ENCODE measurements at places on chromosomes 1 and 21. TPM values are rescaled to one million over a fixed set of nuclear protein-coding genes. Genes with fewer than 3 reads are reported as not detected.
A peak's percentile ranks its signal among the peaks of the same experiment; 100 is the strongest.

LCE1C gene
- polyA plus RNA-seq = not detected

- peak overlapping the region; percentile 5 for H3K4me3 ChIP-seq
- peaks cover 19% of the 10 kb centered on the region for H3K4me1 ChIP-seq
- peak; percentile 91 for DNase-seq
- no peaks in the 10 kb centered on the region for H3K27me3 ChIP-seq
Observed at GRCh38 chr1:25239681-25240541, 7.3 kb downstream of the RSRP1 start.

- no peaks in the 10 kb centered on the region for H3K36me3 ChIP-seq
- H3K27ac ChIP-seq = no peak overlapping the region
- no peak overlapping the region for H3K4me3 ChIP-seq
- no peaks in the 10 kb centered on the region for H3K4me1 ChIP-seq
Observed at GRCh38 chr1:237042526-237042891, 525 bp downstream of the RYR2 start.

DNA sequence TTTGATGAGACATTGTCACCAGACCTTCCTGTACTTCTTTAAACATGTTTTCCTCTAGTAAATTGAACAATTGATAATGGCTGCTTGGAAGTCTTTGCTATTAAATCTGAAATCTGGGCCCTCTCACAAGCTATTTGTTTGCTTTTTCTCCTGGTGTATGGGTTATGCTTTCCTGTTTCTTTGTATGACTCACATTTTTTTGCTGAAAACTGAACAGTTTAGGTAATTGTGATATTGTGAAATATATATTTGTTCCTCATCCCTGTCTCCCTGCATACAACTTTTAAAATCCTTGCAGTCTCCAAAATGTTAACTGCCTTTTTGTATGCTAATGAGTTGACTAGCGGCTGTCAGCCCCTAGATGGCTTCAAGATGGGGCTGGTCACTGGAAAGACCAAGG, 61.6 kb downstream of the MAP3K21 start:
- no peaks in the 10 kb centered on the region for H3K4me1 ChIP-seq
- H3K36me3 ChIP-seq = no peaks in the 10 kb centered on the region

DNA sequence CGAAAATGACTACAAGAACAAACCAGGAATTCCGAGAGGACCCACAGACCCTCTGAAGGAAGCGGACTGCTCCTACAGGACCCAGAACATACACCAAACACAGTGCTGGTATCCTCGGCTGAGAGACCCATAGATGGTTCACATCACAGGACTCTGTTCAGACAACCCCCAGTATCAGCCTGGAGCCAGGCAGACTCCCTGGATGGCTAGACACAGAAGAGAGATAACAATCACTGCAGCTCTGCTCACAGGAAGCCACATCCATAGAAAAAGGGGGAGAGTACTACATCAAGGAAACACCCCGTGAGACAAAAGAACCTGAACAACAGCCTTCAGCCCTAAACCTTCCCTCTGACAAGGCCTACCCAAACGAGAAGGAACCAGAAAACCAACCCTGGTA, 434.0 kb upstream of the NR5A2 start:
- H3K27ac ChIP-seq = no peak overlapping the region
- no peaks in the 10 kb centered on the region for H3K36me3 ChIP-seq
- H3K27me3 ChIP-seq = no peaks in the 10 kb centered on the region
- no peak overlapping the region for H3K4me3 ChIP-seq

DNA sequence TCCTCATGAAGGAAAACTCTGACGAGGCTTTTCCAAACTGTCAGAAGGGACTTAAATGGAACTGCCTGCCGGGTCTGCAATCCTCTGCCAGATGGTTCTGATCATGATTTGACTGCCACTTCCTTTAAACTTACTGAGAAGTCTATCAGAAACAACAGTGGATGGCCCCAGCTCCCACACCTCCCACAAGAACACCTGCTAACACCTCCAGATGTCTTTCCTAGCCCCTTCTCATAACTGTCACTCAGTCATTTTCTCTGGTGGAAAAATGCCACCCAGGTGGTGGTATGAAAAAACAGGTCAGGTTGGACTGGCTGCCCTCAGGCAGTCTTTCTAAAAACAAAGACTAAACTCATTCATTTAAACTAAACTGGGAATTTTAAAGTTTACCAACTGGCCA, 66.7 kb upstream of the ABCD3 start:
- DNase-seq = no peak
- H3K27me3 ChIP-seq = peaks cover 46% of the 10 kb centered on the region
- H3K4me3 ChIP-seq = no peak overlapping the region
- no peak overlapping the region for H3K27ac ChIP-seq

ATF6 gene
- 24.9 TPM for polyA plus RNA-seq

DNA sequence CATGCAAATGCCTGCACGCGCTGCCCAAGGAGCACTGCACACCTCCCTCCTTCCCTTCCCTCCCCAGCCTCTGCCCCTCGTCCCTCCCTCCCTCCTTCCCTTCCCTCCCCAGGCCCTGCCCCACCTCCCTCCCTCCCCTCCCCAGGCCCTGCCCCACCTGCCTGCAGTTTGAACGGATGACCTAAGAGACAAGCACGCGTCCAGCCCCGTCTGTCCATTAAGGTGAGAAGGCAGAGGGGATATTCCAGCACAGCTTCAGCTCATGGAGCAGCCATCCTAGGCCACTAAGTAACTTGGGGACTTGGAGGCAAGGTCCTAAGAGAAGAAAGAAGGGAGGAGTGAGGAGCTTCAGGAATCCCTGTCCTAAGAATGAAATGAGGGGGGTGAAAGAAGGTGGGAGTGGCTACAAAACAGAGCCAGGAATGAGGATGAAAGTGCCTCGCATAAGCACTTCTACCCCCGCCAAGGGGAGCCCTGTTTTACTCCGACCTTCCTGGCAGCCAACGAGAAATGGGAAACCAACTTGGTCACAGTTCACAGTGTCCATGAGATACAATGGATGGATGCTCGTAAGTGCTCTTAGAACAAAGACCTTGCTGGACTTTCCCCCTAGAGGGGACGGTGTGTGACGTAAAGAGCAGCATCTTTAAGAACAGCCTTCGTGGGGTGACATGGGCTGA, 21.3 kb upstream of the EFHD2 start:
- H3K27me3 ChIP-seq = no peaks in the 10 kb centered on the region
- no peak for DNase-seq
- H3K27ac ChIP-seq = no peak overlapping the region
- H3K36me3 ChIP-seq = no peaks in the 10 kb centered on the region
- H3K4me1 ChIP-seq = no peaks in the 10 kb centered on the region

LIN28A gene
- polyA plus RNA-seq = 0.10 TPM

GRCh38 chr1:1285102-1285571, 4.9 kb downstream of the SCNN1D start:
- H3K27ac ChIP-seq = no peak overlapping the region
- no peak for DNase-seq
- peaks cover 2% of the 10 kb centered on the region for H3K4me1 ChIP-seq
- no peak overlapping the region for H3K4me3 ChIP-seq
- no peaks in the 10 kb centered on the region for H3K36me3 ChIP-seq
- no peaks in the 10 kb centered on the region for H3K27me3 ChIP-seq

B3GALT2 gene
- polyA plus RNA-seq = not detected

DNA sequence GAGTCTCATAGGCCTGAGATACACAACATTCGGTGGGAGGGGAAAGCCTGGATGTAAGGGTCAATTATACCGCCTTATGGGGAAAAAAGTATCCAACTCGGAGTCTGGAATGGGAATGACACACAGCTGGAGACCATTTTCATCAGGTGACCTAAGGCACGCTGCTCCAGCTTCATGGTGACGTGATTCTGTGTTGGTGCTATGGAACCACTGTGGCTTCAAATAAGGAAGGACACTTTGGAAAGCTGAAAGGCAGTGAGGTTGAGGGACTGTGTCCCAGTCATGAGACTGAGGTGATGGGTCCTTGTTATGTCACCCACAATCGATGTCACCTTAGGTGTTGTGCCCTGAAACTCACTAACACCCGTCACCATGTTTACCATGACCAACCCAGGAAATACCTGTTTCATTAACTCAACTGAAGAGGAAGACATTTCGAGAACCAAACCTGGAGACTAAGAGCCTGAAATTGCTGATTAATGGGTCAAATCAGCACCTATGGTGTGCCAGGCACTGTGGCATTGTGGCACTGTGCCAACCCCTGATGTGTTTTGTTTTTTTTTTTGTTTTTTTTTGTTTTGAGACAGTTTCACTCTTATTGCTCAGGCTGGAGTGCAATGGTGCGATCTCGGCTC, 54.5 kb downstream of the IRF2BP2 start:
- H3K27ac ChIP-seq = no peak overlapping the region
- DNase-seq = no peak
- H3K4me1 ChIP-seq = peaks cover 18% of the 10 kb centered on the region
- no peak overlapping the region for H3K4me3 ChIP-seq
- H3K27me3 ChIP-seq = no peaks in the 10 kb centered on the region

HSF2BP gene
- polyA plus RNA-seq = 0.37 TPM

GRCh38 chr1:53956308-53957168, 10.4 kb downstream of the LRRC42 start:
- no peak overlapping the region for H3K4me3 ChIP-seq
- H3K27ac ChIP-seq = no peak overlapping the region
- H3K27me3 ChIP-seq = no peaks in the 10 kb centered on the region
- peaks cover 20% of the 10 kb centered on the region for H3K36me3 ChIP-seq

- no peaks in the 10 kb centered on the region for H3K27me3 ChIP-seq
- H3K27ac ChIP-seq = no peak overlapping the region
- no peaks in the 10 kb centered on the region for H3K36me3 ChIP-seq
- H3K4me1 ChIP-seq = peaks cover 17% of the 10 kb centered on the region
Observed at GRCh38 chr1:15324869-15325335, 77.9 kb downstream of the FHAD1 start.

- no peaks in the 10 kb centered on the region for H3K36me3 ChIP-seq
- DNase-seq = no peak
- no peak overlapping the region for H3K27ac ChIP-seq
- H3K4me1 ChIP-seq = no peaks in the 10 kb centered on the region
- H3K27me3 ChIP-seq = no peaks in the 10 kb centered on the region
Observed at GRCh38 chr1:119318466-119319309, 49.9 kb upstream of the HAO2 start.

GRCh38 chr1:31152181-31152795, 86.8 kb upstream of the PUM1 start:
- no peaks in the 10 kb centered on the region for H3K36me3 ChIP-seq
- no peak overlapping the region for H3K4me3 ChIP-seq
- H3K4me1 ChIP-seq = peaks cover 5% of the 10 kb centered on the region
- H3K27ac ChIP-seq = no peak overlapping the region
- DNase-seq = peak; percentile 14

- no peaks in the 10 kb centered on the region for H3K36me3 ChIP-seq
- DNase-seq = no peak
- H3K27ac ChIP-seq = peak overlapping the region; percentile 90
- H3K4me1 ChIP-seq = peaks cover 6% of the 10 kb centered on the region
- no peak overlapping the region for H3K4me3 ChIP-seq
Observed at GRCh38 chr1:226827458-226827857, 43.0 kb upstream of the PSEN2 start.

- no peaks in the 10 kb centered on the region for H3K27me3 ChIP-seq
- no peaks in the 10 kb centered on the region for H3K36me3 ChIP-seq
- no peak for DNase-seq
- H3K27ac ChIP-seq = no peak overlapping the region
Observed at GRCh38 chr1:2971609-2972008, 49.7 kb upstream of the ACTRT2 start.

FALEC gene
- not detected for polyA plus RNA-seq

GRCh38 chr1:32303997-32304622, 12.2 kb downstream of the HDAC1 start:
- H3K36me3 ChIP-seq = peaks cover 10% of the 10 kb centered on the region
- no peaks in the 10 kb centered on the region for H3K27me3 ChIP-seq
- H3K27ac ChIP-seq = no peak overlapping the region
- DNase-seq = no peak
- H3K4me1 ChIP-seq = no peaks in the 10 kb centered on the region
- H3K4me3 ChIP-seq = no peak overlapping the region

DNA sequence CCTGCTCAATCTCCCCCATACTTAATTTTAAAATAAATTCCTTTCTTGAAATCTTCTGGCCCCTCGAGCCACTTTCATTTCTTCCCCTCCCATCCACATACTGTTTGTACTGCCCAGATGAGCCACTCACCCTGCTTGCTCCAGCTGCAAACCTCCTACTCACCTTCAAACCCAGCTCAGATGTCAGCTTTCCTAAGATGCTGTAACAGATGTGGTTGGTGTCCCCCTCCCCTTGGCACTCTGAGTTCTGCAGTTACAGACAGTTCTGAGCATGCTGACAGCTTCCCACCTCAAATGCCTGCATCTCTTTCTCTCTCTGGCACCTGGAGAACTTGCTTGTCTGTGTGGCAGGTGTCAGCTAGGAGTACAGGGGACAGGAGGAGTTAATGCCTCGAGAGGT, 106.7 kb downstream of the PTPRU start:
- no peaks in the 10 kb centered on the region for H3K4me1 ChIP-seq
- no peak overlapping the region for H3K27ac ChIP-seq
- H3K27me3 ChIP-seq = no peaks in the 10 kb centered on the region

DNA sequence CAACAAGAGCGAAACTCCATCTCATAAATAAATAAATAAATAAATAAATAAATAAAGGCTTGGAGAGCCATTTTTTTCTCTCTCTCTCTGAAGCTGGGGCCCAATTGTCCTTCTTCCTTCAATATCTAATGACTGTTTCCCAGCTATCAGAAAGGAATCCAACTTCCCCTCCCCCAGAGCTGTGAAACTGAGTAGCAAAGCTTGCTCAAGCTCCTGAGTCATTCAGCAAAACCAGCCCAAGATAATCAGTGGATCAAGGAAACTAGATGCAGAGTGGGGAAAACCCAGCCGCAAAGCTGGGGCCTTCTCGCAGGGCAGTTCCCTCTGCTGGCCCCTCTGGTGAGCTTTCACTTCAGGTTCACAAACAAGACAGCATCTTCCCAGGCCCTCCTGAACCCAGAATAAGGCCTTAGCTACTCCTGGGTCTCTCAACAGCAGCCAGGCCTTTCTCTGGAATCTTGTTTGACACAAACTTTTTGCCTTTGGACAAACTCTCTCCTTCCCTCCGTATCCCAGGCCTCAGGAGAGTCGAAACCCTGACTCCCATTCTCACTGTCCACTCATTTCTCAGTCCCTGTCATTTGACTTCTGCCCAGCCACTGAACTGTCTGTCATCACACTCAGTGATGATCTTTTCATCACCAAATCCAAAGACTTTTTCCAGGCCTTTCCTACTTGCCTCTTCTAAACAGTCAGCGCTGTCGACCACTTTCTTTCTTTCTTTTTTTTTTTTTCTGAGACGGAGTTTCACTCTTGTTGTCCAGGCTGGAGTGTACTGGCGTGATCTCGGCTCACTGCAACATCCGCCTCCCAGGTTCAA, 18.0 kb upstream of the PTP4A2 start:
- peaks cover 20% of the 10 kb centered on the region for H3K4me1 ChIP-seq
- DNase-seq = peak; percentile 97
- no peak overlapping the region for H3K4me3 ChIP-seq
- peak overlapping the region; percentile 95 for H3K27ac ChIP-seq
- H3K36me3 ChIP-seq = no peaks in the 10 kb centered on the region

GRCh38 chr1:204461331-204462228, 33.0 kb downstream of the PIK3C2B start:
- peak; percentile 94 for DNase-seq
- no peaks in the 10 kb centered on the region for H3K27me3 ChIP-seq
- no peak overlapping the region for H3K4me3 ChIP-seq
- H3K36me3 ChIP-seq = no peaks in the 10 kb centered on the region

CD5L gene
- not detected for polyA plus RNA-seq

- no peaks in the 10 kb centered on the region for H3K27me3 ChIP-seq
- no peak for DNase-seq
- H3K4me3 ChIP-seq = no peak overlapping the region
- no peaks in the 10 kb centered on the region for H3K4me1 ChIP-seq
- no peak overlapping the region for H3K27ac ChIP-seq
Observed at GRCh38 chr1:59473831-59474230, 176.9 kb downstream of the FGGY start.
